ENCODE measurements at places on chromosomes 4 and X. TPM values are rescaled to one million over a fixed set of nuclear protein-coding genes. Genes with fewer than 3 reads are reported as not detected.

Gene PCDH10
- polyA plus RNA-seq: 4.7 TPM

DNA sequence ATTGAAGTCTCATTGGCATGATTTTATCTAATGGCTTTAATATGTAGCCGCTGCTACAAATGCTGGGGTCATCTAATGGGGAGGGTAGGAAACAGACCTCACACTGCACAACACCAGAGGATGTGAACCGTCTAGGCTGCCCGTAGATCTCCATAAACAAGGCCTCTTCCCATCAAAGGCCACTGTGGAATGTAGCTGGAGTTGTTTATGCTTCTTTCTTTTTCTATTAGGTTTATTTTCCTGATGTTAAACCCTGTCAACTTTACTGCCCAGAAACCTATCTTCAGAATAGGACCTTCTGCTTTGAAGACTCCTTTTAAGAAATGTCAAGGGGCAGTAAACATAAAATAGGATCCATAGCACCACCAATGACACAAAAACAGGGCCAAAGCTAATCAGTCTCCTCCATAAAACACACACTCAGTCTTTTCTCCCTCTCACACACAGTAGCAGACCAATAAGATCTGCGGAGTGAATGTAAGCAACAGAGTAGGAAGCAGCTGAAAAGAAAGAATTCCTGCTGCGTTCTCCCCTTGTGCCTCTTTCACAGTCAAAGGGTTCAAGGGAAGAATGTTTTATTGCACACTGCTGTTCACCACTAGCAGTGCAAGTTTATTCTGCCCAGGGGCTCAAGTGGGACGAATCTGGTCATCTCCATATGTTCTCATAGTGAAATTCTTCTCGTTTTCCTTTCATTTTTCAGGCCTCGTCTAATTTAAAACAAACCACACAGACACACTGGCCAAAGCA is 72.2 kb downstream of the MAML3 start:
- DNase-seq: no peak

Gene ADH7
- not detected for polyA plus RNA-seq

DNA sequence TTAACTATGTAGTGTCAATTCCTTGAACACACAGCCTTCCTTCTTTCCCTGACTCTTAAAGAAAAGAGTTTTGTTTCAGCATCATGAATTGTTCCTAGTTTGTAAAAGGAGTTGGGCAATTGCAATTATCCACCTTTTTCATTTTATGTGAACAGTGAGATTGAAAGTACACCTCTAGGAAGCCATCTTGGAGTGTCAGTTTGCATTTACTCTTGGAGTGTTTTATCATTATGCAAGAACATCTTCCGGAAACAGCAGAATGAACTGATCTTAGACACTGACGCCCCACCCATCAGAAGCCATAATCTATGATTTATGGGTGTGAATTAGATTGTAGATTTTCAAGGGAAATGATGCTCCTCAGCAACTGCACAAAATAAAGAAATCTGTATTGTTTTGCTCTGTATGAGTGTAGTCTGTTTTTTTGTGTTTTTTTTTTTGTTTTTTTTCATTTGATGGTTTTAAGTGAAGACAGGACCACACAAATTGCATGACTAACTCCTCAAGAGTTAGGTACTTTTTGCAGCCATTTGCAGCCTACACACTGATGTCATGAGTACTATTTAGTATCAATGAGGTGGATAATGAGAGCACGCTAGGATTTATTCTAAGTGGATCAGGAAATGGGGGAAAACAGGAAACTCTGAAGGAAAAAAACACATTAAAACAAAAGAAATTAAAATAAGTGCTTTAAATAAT is 19.5 kb upstream of the FGF2 start:
- no peak for DNase-seq

- no peak for DNase-seq
Observed at GRCh38 chr4:25889589-25890503, 24.2 kb upstream of the SMIM20 start.
